ENCODE measurements at places on chromosomes 3 and 15.

DNA sequence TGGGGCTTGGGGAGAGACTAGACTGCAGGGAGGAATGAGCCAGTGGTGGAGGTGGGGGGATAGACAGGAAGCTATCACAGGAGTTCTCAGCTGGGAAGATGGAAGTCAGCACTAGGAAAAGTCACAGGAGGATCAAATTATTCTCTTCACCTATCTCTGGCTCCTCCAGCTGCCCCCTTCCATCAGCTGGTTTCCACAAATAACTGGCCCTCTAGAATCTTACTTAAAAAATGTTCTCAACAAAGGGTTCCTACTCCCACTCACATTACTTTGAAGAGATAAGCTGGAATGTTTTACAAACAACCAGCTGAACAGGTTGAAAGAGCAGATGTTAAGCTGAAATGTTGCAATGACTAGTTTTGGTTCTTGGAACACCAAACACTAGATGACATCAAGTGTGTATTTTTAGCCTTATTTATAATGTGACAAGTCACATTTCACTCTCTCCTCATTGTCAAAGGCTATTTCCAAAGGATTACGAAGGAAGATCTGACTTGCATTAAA lies 102.7 kb upstream of the AADACL2 start:
- DNase-seq, result no peak

DNA sequence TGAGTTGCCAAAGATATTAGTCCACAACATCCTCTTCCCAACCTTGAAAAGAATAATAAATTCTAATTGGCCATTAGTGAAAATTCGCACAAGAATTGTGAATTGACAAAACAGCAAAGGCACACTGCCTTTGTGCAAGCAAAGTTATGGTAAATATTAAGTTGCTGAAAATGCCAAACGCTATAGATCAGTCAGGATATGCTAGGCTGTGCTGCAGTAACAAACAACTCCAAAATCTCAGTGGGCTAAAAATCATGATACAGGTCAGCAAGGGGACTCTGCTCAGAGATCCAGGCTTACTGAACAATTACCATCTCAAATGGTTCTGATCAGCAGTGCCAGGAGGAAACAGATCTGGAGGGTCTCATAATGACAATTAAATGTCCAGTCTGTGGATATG lies 238.0 kb upstream of the IGF1R start:
- no peak for DNase-seq

GRCh38 chr3:125990253-125990970 lies 21.4 kb downstream of the ROPN1B start:
- DNase-seq, result no peak

- no peak for DNase-seq
These were observed 54.2 kb upstream of the RBMS3 start for GRCh38 chr3:29226706-29227105.

DNA sequence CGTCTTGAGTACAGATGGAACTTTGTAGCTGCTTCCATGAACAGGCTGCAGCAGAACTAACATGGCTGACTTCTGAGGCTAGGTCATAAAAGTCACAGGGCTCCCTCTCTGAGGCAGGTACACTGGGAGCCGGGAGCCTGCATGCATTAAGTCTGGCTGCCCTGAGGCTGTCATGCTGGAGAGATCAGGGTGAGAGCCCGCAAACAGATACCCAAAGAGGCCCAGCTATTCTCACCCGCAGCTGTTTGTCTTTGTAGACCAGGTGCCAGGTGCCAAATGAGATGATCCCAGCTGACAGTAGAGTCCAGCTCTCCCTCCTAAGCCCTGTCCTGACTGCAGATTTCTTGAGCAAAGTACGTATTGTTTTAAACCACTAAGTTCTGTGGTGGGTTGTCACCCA lies 8.6 kb upstream of the SLCO3A1 start:
- no peak for DNase-seq

DNA sequence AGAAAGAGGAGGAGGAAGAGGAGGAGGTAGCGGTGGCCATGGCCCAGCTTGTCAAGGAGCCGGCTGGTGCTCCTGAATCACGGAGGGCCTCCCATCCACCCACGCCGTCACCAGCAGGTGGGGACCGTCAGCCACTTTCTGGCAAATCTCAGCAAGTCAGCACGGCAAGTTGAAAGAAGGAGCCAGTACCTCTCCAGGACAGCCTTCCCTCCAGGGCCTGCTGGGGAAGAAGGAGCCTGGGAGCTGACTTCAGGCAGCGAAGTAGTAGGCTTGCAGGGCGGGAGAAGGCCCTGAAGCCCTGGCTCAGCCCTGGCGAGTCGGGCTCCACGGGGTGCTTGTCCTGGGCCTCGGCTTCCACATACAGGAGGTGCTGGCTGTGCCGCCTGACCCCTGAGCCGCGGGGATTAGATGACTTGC lies 99.2 kb upstream of the TRPM1 start:
- DNase-seq, result no peak

- no peak for DNase-seq
These were observed 49.1 kb upstream of the SPPL2A start for GRCh38 chr15:50814634-50815033.

DNA sequence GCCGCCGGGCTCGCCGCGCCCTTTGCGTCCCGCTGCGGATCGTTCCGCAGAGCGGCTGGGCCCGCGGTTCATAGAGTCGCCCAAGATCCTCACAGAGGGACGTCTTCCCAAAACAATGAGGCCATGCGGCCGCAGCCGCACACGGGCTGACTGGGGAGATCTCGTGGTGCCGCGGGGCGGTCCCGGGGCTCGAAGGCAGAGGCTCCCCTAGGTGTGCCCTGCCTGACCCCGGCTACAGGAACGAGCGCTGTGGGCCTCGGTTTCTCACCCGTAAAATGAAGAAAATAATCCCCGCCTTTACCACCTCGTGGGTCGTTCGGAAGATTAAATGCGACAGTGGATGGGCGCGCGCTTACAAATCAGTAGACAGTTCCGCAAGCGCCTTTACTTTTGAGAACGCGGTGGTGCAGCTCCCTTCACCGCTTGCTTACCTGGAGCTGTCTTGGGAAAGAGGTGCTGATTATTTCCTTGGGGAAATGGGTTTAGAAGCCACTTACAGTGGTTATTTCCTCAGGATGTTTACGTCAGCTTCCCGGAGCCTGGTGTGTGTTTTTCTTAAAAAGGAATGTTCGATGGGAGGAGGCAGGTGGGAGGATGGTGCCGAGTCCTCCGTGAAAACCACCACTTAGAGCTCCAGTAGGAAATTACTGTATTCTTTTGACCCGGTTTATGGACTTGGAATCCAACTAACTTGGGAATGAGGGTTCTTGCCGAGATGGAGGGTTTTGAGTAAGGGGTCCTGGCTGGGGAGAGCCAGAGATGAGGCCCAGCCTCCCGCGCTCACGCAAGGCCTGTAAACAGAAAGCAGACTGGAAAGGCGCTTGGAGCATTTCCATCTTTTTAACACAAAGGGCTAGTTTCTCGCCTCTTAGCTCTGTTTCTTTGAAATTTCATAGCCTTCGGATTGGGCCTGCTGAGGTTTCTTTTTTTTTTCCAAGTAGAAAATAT lies 1.9 kb upstream of the MEX3B start:
- peak; percentile 62 for DNase-seq

DNA sequence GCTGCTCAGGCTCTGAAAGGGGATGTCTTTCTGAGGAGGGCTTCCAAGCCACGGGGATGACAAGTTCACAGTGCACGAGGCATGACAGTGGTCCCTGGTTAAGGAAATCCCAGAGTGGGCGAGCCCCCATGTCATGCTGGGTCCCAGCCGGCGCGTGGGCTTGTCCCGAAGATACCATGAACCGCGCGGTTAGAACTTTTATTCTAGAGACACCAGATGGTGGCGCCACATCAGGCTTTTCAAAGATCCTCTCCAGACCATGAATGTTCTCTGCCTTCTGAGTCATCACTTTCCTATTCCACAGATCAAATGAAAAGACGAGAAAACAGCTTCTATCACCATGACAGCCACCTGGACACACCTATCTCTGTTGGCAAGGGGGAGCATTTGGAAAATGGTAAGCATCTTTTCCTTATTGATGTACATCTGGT lies 227.8 kb upstream of the LYSMD4 start:
- DNase-seq, result peak; percentile 38

DNA sequence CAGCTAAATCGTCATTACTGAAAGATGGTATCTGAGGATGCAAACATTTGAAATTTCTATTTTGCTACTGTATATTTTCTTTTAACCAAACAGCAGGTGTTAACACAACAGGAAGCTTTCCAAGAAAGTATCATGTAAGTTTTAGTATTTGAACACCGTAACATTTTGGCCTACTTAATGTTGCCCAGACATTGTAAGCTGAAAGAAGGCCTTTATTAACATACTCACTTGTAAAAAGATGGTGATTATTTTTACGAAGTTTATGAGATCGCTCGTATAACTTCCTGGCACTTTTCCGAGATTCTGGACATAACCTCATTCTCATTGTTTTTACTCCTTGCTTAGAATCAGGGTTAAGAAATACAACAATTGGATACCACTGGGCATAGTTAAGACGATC lies 95.7 kb downstream of the TJP1 start:
- no peak for DNase-seq

GRCh38 chr3:24520976-24521419 lies 26.3 kb upstream of the THRB start:
- no peak for DNase-seq

GRCh38 chr3:161372321-161373260 lies 1.3 kb upstream of the SPTSSB start:
- peak; percentile 5 for DNase-seq

DNA sequence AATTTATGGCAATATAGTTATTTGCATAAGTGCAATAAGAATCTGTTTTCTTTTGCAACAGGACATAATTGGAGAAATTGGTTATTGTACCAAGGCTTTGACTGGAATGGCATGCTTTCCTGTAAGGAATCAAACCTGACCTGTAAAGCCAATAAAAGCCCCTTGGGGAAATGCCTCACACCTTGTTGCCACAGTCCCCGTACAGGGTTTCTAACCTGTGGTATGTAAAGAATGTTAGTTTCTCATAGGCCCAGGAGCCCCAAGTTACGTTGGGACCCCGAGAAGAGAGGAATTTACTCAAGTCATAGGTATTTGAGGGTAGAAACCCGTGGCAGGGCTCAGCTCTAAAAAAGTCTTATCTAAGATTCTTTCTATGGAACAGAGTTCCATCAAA lies 441.4 kb downstream of the IGSF11 start:
- DNase-seq, result no peak

GRCh38 chr15:67107014-67107812 lies 41.8 kb downstream of the SMAD3 start:
- DNase-seq, result no peak

DNA sequence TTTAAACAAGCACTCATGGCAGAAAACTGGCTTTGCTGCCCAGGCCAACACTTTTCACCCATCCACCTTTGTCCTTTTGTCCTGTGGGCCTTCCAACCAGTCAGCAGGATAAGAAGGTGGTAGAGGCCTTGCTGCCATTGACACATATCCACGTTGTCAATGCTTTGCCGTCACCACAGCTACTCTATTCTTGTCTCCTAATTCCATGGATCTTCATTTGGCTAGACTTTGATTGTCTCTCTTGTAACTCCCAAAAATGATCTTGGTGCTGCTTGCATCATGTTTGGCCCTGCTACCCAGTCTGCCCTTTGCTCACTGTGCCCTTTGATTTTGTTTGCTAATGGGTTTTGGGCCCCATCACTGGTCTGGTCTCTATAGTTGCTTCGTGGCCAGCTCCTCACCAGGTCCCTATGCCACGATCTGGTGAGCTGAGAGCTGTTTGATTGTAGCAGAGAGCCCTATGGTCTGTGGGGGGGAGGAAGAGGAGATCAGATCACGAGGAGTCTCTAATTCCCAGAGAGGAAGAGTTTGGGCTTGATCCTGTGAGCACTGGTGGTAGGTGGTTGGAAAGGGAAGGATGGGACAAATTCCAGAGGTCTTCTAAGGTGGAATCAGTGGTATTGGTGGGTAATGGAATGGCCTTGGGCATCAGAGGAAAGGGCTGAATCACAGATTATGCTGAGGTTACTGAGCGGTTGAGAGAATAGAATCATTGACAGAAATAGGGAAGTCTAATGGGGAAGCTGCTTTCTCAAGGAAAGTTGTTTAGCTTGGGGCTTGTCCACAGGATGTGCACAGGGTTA lies 40.3 kb downstream of the ABHD2 start:
- DNase-seq, result no peak

DNA sequence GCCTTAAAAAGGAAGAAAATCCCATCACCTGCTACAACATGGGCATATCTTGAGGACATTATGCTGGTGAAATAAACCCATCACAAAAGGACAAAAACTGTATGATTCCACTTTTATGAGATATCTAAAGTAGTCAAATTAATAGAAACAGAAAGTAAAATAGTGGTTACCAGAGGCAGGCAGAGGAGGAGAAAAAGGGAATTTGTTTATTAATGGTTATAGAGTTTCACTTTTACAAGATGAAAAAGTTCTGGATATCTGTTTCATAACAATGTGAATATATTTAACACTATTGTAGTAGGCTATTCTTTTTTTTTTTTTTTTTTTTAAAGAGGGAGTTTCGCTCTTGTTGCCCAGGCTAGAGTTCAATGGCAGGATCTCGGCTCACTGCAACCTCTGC lies 40.4 kb downstream of the DPH3 start:
- no peak for DNase-seq

GRCh38 chr3:153026026-153026425 lies 136.0 kb upstream of the RAP2B start:
- no peak for DNase-seq

DNA sequence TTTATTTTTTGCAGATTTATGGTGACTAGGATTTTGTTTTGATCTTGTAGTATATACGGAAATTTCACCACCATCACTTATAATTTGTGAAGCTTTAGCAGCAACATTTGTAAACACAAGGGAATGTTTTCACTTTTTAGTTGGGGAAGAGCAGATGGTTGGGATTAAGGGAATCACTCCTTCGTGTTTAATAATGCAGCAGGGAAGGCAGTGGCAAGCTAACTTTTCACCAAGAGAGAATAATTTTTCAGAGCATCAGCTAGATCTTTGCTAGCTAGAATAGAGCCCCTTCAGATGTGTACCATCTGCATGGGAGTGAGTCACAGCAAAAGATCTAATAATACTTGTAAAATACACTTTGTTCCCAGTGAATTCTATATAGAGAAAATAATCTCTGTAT lies 632.7 kb downstream of the CADM2 start:
- DNase-seq, result no peak

DNA sequence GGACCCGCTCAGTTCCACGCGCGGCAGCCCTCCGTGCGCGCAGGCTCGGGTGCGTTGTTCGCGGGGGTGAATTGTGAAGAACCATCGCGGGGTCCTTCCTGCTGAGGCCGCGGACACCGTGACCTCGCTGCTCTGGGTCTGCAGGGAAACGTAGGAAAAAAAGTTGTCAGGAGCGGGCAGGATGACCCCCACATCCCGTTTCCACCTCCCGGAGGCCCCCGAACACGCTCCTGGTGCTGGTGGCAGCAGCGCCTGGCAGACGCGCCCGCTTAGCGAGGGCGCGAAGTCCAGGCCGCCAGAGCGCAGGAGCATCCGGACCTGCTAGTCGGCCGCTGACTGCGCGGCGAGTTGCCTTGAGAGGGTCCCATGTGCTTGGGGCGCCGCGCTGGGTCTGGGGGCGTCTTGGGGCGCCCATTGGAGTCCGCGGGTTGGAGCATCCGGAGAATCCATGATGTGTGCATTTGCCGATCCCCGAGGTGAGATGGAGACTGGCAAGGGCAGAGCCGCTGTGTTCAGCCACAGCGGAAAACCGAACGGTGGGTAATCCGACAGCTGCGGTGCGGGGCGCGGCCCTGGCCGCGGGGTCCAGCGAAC lies 520 bp downstream of the GREM1 start:
- peak; percentile 20 for DNase-seq

GRCh38 chr15:63605816-63606215 lies 8.6 kb downstream of the FBXL22 start:
- DNase-seq, result no peak

All from globus pallidus (tissue), 1 donor.